CD4-positive, alpha-beta T cell treated with Interleukin-10 for 1 hour (primary cell): ENCODE measurements at places on chromosomes 6 and 20.

DNA sequence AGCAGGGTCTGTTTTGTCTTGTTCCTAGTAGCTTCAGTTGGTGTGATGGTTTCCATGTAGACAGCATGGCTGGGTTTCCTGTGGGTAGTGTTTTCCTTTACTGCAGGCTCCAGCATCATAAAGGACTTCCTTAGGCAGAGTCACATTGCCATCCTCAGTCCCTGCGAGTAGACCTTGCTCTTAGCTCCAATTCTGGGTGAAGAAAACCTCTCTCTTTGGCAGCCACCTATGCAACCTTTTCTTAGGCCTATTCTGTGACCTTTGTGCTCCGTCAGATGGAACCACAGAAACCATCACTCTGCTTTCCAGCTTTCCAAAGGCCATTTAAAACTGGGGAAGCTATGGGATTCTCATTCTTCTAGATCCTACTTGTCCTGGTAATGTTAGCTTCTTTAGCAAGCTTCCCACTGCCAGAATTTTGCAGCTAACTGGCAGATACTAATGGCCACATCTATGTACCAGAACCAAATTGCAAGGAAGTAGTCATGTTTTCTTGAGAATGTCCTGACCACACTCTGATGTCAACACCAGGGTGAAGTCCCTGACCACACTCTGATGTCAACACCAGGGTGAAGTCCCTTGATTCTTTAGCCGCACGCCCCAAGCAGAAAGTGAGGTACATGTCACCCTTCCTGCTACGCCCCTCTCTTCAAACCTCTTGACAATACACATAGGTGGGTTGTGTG, 646.6 kb upstream of the HS3ST5 start:
- DNase-seq = peak; percentile 23

DNA sequence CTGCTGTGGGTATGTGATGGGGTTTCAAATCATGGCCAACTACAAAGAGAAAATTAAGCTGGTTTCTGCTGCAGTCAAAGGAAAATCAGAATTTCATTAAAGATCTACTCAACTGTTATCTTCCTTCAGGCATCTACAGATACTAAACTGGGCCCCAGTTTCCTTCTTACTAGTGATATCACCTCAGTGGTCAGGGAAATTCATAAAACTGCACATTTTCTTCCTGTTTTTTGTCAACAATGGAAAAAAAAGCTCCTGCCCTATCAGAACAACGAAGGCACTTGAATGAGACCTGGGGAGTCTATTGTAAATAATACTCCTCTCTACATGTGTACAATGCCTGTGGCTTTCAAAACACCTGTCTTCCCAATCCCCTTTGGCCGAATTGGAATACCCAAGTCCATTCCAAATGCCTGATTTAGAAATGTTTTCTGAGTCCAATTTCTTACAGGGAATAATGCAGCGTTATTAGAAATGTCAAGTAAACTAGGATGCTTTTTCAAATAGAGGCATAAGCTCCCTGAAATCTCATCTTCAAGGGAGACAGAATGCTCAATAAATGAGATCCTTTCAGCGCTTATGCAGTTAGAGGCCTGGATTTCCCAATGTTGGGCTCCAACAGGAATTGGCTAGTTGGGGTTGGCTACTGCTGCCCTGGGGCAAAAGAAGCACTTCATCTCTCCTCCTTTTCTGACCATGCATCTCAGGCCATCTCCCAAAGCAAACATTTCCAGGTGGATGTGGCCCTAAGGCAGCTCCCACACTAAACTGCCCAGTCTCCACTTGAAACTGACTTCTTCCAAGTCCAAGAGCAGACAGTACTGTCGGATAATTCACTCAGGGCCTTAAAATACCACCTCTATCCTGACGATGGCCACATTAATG, 143.3 kb downstream of the NFATC2 start:
- no peak for DNase-seq

DNA sequence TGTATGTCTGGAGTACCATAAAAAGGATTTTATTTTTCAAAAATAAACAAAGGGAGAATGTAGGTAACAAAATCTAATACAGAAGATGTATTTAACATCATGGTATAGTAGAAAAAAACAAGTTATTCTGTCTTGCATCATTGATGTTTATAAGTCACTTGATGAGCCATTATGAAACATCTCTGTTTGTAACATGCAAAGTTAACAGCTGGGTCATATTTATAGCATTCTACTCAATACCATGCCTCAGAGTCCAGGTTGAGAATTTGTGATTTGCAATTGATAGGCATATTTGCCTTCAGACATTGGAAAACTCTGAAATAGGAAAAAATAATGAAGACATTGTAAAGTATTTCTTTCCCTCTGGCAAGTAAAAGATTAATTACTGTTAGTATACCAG, 52.3 kb upstream of the IL20RA start:
- no peak for DNase-seq

DNA sequence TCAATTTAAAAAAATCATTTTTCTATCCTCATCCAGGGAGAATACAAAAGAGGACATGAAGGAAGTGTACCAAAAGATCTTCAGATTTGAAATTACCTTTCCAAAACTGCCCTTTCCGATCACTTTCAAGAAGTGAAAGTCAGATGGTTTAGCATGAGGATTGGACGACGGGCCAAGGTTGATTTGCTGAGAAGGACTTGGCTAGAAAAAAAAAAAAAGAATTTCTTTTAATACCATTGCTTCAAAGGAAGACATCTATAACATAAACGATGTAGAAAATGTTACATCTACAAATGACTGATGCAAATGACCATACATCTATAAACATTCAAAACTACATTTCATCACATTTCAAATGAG, 120.9 kb upstream of the SLC2A12 start:
- DNase-seq = no peak

GRCh38 chr6:42140032-42140431, 2.4 kb downstream of the C6orf132 start:
- DNase-seq = no peak

- DNase-seq = no peak
Measured at GRCh38 chr20:41293269-41294037, 24.1 kb downstream of the ZHX3 start.

DNA sequence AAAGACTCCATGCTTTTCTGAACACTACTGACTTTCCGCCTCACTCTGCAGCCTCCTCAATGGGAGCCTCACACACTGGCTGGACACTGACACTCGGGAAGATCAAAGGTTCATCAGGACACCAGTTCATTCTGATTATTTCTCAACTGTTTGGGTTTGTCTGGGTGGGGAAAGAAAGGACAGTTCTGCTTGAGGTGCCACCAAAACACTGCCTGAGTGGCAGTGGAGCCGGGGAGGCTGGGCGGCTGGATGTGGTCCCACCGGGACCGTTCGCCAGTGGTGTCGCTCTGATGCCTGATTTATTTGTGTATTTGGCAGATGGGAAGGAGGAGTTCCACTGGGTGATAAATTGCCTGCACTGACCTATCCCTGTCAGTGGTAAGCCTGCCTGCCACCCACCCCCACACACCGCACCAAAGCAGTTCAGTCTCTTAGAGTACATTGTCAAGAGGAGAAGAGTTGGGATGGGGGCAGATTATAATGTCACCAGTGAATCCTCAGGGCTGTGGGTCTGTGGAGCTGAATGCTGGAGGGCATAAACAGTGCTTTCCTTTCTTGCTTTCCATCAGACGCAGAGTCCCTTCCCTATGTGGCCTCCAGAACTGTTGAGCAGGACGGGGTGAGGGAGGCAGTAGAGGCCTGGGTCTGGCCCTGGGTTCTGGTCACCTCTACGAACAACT, 49.8 kb downstream of the EDN1 start:
- no peak for DNase-seq

DNA sequence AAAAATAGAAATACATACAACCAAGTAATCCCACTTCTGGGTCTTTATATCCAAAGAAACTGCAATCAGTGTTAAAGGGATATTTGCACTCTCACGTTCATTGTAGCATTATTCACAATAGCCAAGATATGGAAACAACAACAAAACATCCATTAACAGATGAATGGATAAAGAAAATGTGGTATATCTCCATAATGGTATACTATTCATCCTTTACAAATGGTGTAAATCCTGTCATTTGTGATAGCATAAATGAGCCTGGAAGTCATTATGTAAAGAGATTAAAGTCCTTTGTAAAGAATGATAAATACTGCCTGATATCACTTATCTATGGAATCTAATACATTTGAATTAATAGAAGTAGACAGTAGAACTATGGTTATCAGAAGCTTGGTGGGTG, 327.7 kb downstream of the UTRN start:
- DNase-seq = no peak

- DNase-seq = peak; percentile 77
Measured at GRCh38 chr20:45293041-45294002, 13.3 kb upstream of the RBPJL start.

DNA sequence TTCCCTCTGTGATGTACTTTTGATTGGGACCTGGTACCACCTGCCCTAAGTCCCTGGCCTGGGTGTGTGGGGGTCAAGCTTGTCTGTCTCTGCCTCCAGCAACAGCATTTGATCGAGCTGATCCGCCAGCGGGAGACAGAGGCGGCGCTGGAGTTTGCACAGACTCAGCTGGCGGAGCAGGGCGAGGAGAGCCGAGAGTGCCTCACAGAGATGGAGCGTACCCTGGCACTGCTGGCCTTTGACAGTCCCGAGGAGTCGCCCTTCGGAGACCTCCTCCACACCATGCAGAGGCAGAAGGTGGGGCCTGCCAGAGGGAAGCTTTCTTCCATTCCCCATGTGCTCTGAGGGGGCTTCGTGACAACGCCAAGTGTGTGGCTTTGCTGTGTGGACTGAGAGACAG, 5.4 kb downstream of the GID8 start:
- DNase-seq = no peak
